ENCODE measurements at places on chromosomes 7 and 10.

DNA sequence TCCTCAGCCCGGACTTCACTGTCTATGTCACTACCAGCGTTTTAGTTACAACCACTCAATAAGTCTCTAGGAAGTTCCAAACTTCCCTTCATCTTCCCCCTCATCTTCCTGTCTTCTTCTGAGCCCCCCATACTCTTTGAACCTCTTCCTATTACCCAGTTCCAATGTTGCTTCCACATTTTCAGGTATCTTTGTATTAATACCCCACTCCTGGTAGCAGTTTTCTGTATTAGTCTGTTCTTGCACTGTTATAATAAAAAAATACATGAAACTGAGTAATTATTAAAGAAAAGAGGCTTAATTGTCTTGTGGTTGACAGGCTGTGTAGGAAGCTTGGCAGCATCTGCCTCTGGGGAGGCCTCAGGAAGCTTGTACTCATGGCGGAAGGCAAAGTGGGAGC lies 218.6 kb downstream of the BICC1 start:
- DNase-seq: no peak

DNA sequence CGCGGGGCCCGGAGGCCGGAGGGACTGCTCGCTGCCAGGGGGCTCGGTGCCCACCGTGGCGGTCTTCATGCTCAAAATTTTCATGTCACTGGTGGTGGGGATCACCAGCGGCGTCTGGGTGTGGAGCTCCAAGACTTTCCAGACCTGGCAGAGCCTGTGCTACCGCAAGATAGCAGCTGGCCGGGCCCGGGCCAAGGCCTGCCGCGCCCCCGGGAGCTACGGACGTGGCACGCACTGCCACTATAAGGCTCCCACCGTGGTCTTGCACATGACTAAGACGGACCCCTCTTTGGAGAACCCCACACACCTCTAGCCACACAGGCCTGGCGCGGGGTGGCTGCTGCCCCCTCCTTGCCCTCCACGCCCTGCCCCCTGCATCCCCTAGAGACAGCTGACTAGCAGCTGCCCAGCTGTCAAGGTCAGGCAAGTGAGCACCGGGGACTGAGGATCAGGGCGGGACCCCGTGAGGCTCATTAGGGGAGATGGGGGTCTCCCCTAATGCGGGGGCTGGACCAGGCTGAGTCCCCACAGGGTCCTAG lies 2.0 kb downstream of the FZD9 start:
- DNase-seq: no peak

- DNase-seq: no peak
Observed at GRCh38 chr7:78746301-78746700, 707.2 kb downstream of the MAGI2 start.

DNA sequence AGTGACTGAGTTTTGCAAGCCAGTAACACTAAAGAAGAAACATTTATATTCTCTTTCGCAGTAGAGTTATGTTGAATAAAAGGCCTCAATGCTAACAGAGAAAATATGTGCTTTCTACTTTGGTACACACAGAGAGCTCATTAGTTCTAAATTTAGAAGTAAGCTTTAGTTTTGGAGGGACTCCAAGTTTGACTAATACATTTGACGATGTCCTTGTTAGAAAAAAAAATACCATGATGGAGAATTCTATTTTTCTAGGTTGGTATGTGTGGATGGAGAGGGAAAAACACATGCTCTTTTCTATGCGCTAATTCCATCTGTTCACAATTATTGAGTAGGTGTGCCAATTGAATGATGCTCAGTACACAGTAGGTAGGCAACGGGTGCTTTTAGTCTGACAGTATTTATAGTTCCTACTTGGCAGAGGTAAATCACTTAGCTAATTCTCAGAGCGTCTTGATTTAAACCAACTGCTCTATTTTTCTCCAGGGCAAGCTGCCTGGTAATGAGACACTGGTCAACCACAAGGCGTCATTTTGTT lies 327.2 kb upstream of the AKR1E2 start:
- no peak for DNase-seq

DNA sequence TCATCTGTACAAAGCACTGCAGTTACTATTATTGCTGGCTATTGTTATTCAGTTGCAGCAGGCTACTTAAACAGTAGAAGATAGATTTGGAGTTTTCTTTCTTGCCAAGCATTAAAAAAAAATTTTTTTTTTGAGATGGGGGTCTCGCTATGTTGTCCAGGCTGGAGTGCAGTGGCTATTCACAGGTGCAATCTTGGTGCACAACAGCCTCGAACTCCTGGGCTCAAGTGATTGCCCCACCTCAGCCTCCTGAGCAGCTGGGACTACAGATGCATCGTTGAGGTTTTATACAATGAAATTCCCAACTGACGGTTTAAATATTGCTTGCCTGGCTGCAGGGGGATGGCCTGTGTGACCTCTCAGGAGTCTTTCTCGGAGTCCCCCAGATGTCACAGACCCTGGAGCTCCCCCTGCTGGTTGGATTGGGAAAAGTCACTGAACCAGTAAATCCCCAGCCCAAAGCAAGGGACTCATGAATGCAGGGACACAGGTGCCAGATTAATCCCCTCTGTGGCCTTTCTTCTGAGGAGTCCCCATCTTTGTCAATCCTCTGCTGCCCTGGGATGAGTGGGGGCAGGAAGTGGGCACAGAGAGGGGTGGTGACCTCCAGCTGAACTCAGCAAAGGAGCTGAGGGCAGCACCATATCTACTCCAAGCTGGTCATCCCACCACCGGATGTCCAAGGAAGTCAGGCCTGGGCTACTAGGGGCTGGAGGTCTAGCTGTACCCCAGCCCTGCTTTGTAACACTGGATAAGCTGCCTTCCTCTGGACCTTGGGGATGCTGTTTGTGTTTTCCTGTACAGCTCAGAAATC lies 149.6 kb downstream of the C10orf105 start:
- DNase-seq: no peak

- no peak for DNase-seq
Observed at GRCh38 chr10:22505911-22506685, 160.8 kb downstream of the SPAG6 start.

All from NCI-H524 (cell line).